ENCODE measurements at places on chromosomes 2 and 18.

- no peak for DNase-seq
Measured at GRCh38 chr2:199972088-199972626, 16.8 kb downstream of the MAIP1 start.

GRCh38 chr2:160111951-160112798, 49.8 kb upstream of the PLA2R1 start:
- DNase-seq: no peak

DNA sequence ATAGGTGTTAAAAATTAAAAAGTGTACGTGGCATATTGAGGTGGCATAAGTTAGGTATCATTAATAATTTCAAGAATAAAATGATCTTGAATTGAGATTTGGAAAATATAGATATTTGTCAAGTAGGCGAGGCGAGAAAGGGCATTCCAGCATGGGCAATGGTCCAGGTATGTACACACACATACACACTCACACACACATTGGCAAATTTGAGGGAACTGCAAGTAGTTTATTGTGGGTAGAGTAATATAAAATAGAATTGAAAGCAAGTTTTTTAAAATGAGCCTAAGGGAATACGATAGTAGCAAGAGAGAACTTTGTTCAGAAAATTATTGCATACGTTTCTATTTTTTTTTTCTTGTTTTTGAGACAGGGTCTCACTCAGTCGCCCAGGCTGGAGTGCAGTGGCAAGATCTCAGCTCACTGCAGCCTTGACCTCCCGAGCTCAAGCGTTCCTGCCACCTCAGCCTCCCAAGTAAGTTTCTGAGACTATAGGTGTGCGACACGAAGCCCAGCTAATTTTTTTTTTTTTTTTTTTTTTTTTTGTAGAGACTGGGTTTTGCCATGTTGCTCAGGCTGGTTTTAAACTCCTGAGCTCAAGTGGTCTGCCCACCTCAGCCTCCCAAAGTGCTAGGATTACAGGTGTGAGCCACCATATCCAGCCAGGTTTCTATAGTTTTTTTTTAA, 96.7 kb upstream of the SLC39A10 start:
- DNase-seq: no peak

GRCh38 chr18:9477509-9477908, 2.2 kb downstream of the RALBP1 start:
- no peak for DNase-seq

DNA sequence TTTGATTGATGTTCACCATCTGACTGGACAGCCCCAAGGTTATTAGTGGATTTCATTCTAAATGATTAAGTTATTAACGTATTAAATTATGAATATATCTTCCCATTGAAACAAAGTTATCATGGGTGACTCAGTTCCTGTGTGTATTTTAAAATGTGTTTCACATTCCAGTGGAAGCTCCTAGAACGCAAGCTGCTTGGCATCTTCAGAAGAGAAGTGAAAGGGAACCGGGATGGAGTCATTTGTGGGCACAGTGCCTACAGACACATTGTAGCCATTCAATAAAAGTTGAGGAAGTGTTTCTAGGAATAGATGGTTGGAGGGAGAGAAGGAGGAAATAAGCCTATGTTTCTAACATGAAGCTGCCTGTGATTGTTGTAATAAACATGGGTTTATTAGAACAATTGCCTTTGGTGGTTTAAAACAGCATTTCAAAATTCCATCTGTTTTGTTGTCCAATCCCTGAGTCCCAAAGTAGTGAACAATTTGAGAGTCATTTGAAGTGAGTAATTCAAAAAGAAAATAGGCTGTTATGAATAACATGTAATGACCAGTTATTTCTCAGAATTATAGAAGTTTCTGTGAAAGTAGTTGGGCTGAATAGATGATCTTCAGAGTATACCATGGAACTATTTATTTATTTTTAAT, 143.5 kb downstream of the PKP4 start:
- no peak for DNase-seq

DNA sequence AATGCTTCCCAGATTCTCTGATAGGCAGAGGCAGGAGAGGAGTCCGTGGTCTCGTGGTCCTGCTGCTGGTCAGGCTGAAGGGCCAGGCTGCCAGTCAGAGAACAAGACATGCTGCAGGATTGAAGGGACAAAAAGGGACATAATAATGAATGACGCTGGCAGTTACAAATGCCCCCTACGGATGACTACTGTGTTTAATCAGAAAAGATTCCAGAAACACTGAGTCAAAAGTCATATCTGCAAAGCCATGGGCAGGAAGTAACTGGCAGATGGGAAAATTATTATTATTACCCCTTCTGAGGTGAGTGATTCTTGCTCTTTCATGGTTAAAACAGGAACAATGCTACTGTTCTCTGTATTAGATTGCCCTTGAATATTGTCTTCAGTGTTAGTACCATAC, 19.0 kb downstream of the LCT start:
- no peak for DNase-seq

- no peak for DNase-seq
Measured at GRCh38 chr18:7158216-7158615, 40.6 kb upstream of the LAMA1 start.

All from iPS DF 6.9 (cell line).